ENCODE measurements at places on chromosomes 4 and X. TPM values are rescaled to one million over a fixed set of nuclear protein-coding genes. Genes with fewer than 3 reads are reported as not detected.

Gene HHIP
- total RNA-seq, result not detected

Gene TMEM187
- 6.4 TPM for total RNA-seq

Gene CITED1
- not detected for total RNA-seq

Gene ADH1A
- 0.36 TPM for total RNA-seq

Gene NWD2
- total RNA-seq, result not detected

- no peaks in the 10 kb centered on the region for H3K36me3 ChIP-seq
- H3K4me3 ChIP-seq, result no peak overlapping the region
- H3K27me3 ChIP-seq, result no peaks in the 10 kb centered on the region
- DNase-seq, result no peak
Observed at GRCh38 chrX:142156567-142156966, 48.5 kb downstream of the MAGEC2 start.

- no peaks in the 10 kb centered on the region for H3K4me1 ChIP-seq
- no peak overlapping the region for H3K4me3 ChIP-seq
- H3K27me3 ChIP-seq, result no peaks in the 10 kb centered on the region
- H3K36me3 ChIP-seq, result no peaks in the 10 kb centered on the region
Observed at GRCh38 chrX:139094671-139095592, 383.4 kb upstream of the FGF13 start.

DNA sequence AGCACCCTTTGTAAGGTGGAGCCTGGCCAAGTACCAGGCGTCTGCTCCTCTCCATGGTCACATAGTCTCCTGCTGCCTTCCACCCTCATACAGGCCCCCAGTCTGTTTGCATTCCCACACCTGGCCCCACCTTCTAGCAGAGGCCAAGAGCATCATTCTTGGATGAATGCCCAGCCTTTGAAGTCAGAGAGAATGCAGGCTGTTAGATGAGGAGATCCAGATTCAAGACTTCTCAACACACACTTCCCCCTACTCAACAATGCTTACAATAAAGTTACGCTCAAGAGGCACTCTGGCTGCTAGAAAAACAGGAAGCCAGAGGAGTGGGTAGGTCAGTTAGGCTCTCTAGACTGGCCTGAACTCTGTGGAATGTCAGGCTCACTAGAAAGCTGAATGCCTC, 43.3 kb downstream of the SHROOM4 start:
- H3K4me1 ChIP-seq, result peaks cover 29% of the 10 kb centered on the region
- no peaks in the 10 kb centered on the region for H3K27me3 ChIP-seq
- no peak for DNase-seq
- H3K36me3 ChIP-seq, result no peaks in the 10 kb centered on the region
- H3K4me3 ChIP-seq, result no peak overlapping the region

DNA sequence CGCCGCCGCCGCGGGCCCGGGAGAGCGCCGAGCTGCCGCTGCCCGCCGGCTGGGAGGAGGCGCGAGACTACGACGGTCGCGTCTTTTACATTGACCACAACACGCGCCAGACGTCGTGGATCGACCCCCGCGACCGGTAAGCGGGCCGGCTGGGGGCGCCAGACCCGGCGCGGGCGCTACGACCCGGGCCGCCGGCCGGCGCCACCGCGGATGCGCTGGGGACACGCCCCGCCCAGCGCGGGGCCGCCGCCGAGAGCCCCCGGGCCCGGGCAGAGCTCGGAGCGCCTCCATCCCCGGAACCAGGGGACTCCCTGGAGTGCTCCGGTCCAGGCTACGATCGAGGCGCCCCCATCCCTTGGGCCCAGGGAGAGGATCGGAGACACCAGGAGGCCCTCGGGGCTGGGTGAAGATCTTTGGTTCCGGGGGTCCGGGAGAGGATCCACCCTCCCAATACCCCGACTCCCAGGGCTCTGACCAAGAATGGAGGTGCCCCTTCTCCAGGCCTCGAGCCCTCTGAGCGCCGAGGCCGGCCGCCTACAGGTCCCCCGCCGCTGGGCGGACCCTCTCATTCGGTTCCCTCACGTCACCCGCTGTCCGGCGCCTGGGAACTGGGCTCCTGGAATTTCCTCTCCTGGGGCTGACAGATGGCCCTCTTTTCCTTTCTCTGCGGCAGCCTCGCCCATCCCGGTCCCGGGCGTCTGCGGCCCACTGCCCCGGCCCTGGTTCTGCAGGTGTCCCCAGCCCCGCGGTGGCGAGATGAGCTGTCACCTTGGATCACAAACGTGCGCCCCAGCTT, 48.8 kb downstream of the CLDN34 start:
- H3K4me1 ChIP-seq, result peaks cover 49% of the 10 kb centered on the region
- H3K27ac ChIP-seq, result peak overlapping the region; percentile 96
- peak; percentile 62 for DNase-seq
- peak overlapping the region; percentile 74 for H3K4me3 ChIP-seq
- no peaks in the 10 kb centered on the region for H3K27me3 ChIP-seq

DNA sequence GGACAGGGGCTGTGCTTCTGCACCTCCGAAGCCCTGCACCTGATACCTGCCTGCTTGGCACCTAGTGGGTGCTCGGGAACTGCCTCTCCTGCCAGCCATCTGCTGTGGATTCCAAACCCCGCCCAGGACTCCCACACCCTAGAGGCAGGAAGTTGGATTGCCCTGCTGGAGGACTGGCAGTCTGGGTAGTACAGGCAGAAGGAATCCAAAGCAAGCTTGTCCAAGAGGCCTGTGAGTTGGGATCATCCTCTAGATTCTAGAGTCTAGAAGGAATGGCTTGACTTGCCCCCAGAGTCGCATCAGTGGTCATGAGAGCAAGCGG, 64.6 kb upstream of the MTM1 start:
- no peaks in the 10 kb centered on the region for H3K27me3 ChIP-seq
- H3K4me1 ChIP-seq, result peaks cover 51% of the 10 kb centered on the region
- no peaks in the 10 kb centered on the region for H3K36me3 ChIP-seq
- no peak overlapping the region for H3K4me3 ChIP-seq
- no peak for DNase-seq
- H3K27ac ChIP-seq, result peak overlapping the region; percentile 88

GRCh38 chrX:73847991-73848390, 285.0 kb downstream of the CHIC1 start:
- no peaks in the 10 kb centered on the region for H3K36me3 ChIP-seq
- no peaks in the 10 kb centered on the region for H3K27me3 ChIP-seq
- no peak overlapping the region for H3K4me3 ChIP-seq

- no peak for DNase-seq
- no peaks in the 10 kb centered on the region for H3K36me3 ChIP-seq
- no peak overlapping the region for H3K4me3 ChIP-seq
- H3K27ac ChIP-seq, result peak overlapping the region; percentile 73
- peaks cover 25% of the 10 kb centered on the region for H3K4me1 ChIP-seq
Observed at GRCh38 chr4:138981930-138982390, 33.6 kb upstream of the NOCT start.

GRCh38 chr4:162683659-162684370, 482.9 kb downstream of the NAF1 start:
- no peaks in the 10 kb centered on the region for H3K4me1 ChIP-seq
- no peaks in the 10 kb centered on the region for H3K27me3 ChIP-seq
- no peak for DNase-seq
- no peak overlapping the region for H3K27ac ChIP-seq

- peak overlapping the region; percentile 87 for H3K4me3 ChIP-seq
- peaks cover 18% of the 10 kb centered on the region for H3K36me3 ChIP-seq
- H3K27me3 ChIP-seq, result no peaks in the 10 kb centered on the region
- DNase-seq, result peak; percentile 88
- peaks cover 9% of the 10 kb centered on the region for H3K4me1 ChIP-seq
- peak overlapping the region; percentile 97 for H3K27ac ChIP-seq
Observed at GRCh38 chrX:119468551-119469312, 488 bp downstream of the SLC25A5 start.

Data from left ventricle myocardium inferior (tissue), 1 donor.